ENCODE measurements at places on chromosomes 5 and 9. TPM values are rescaled to one million over a fixed set of nuclear protein-coding genes. Genes with fewer than 3 reads are reported as not detected.

The GMCL2 gene
- total RNA-seq: not detected

The MEIKIN gene
- not detected for total RNA-seq

The SPINK13 gene
- total RNA-seq: 2.4 TPM

The IL12B gene
- total RNA-seq: not detected

All from smooth muscle cell of bladder (primary cell).